Smooth muscle cell of trachea (primary cell): ENCODE measurements at places on chromosomes 13 and 19. TPM values are rescaled to one million over a fixed set of nuclear protein-coding genes. Genes with fewer than 3 reads are reported as not detected.

Gene SH2D3A
- 0.15 TPM in 1 of 2 replicates, not detected in the other for total RNA-seq

Gene CYP4F8
- not detected in 2 replicates for total RNA-seq

Gene OR7C1
- total RNA-seq = not detected in 2 replicates

Gene HCST
- total RNA-seq = 0.87 and 1.8 TPM in 2 replicates

Gene CYP2F1
- not detected in 2 replicates for total RNA-seq

Gene ADGRE3
- total RNA-seq = not detected in 2 replicates

Gene TEKTIP1
- total RNA-seq = not detected in 2 replicates

Gene SLC7A1
- 15.1 and 17.2 TPM in 2 replicates for total RNA-seq

Gene MAP4K1
- 0.33 and 0.58 TPM in 2 replicates for total RNA-seq

Gene KLK15
- not detected in 2 replicates for total RNA-seq

Gene ADGRE2
- not detected in 2 replicates for total RNA-seq

Gene LILRA1
- not detected in 2 replicates for total RNA-seq

Gene FGF21
- total RNA-seq = not detected in 2 replicates

Gene PEAK3
- total RNA-seq = not detected in 2 replicates

Gene CAPN12
- 0.15 and 0.17 TPM in 2 replicates for total RNA-seq

Gene CEACAM21
- total RNA-seq = not detected in 2 replicates

Gene TRAPPC2B
- total RNA-seq = 14.7 and 16.7 TPM in 2 replicates

Gene NLRP11
- under 0.01 TPM in 1 of 2 replicates, not detected in the other for total RNA-seq

Gene ZNF414
- 7.8 and 10.5 TPM in 2 replicates for total RNA-seq

Gene NHLRC3
- 19.4 and 24.6 TPM in 2 replicates for total RNA-seq

Gene LRG1
- total RNA-seq = not detected in 2 replicates

Gene SULT2A1
- total RNA-seq = not detected in 2 replicates

Gene FCER2
- total RNA-seq = not detected in 2 replicates

Gene ATP4B
- 0.17 TPM in 1 of 2 replicates, not detected in the other for total RNA-seq

Gene SIAH3
- total RNA-seq = not detected in 2 replicates

Gene ZNF793
- 2.2 and 3.5 TPM in 2 replicates for total RNA-seq

Gene URI1
- total RNA-seq = 62.4 and 74.0 TPM in 2 replicates

Gene RNF17
- 0.17 TPM in 1 of 2 replicates, not detected in the other for total RNA-seq

Gene SHD
- total RNA-seq = not detected in 2 replicates

Gene LRRC63
- 0.17 and 0.29 TPM in 2 replicates for total RNA-seq

Gene VSTM2B
- total RNA-seq = not detected in 2 replicates

Gene FAM216B
- total RNA-seq = not detected in 2 replicates

Gene SYNGR4
- not detected in 2 replicates for total RNA-seq

Gene ZNF835
- total RNA-seq = 0.15 and 1.2 TPM in 2 replicates

Gene CDC37
- total RNA-seq = 166 and 189 TPM in 2 replicates

Gene UGGT2
- total RNA-seq = 39.0 and 50.0 TPM in 2 replicates

Gene SIGLEC8
- not detected in 2 replicates for total RNA-seq

Gene CASP14
- total RNA-seq = not detected in 2 replicates

Gene GRIN2D
- 0.33 and 0.58 TPM in 2 replicates for total RNA-seq

Gene OXGR1
- not detected in 2 replicates for total RNA-seq

Gene MZF1
- total RNA-seq = 16.1 and 20.7 TPM in 2 replicates

Gene KLK6
- not detected in 2 replicates for total RNA-seq

Gene ZNF723
- total RNA-seq = not detected in 2 replicates

Gene GPR32
- total RNA-seq = not detected in 2 replicates

Gene TYROBP
- 0.33 TPM in 1 of 2 replicates, not detected in the other for total RNA-seq

Gene NKPD1
- under 0.01 and 0.66 TPM in 2 replicates for total RNA-seq

Gene TIMM44
- total RNA-seq = 46.3 and 48.9 TPM in 2 replicates

Gene FFAR2
- not detected in 2 replicates for total RNA-seq

Gene IGFLR1
- total RNA-seq = 0.29 and 1.2 TPM in 2 replicates

Gene PTH2
- not detected in 2 replicates for total RNA-seq
